ENCODE measurements at places on chromosomes 5 and 9. TPM values are rescaled to one million over a fixed set of nuclear protein-coding genes. Genes with fewer than 3 reads are reported as not detected.

The FAXDC2 gene
- 25.3 TPM for total RNA-seq

The FABP6 gene
- total RNA-seq, result not detected

- DNase-seq, result no peak
These were observed 9.4 kb upstream of the FGFR4 start for GRCh38 chr5:177077335-177077734.

DNA sequence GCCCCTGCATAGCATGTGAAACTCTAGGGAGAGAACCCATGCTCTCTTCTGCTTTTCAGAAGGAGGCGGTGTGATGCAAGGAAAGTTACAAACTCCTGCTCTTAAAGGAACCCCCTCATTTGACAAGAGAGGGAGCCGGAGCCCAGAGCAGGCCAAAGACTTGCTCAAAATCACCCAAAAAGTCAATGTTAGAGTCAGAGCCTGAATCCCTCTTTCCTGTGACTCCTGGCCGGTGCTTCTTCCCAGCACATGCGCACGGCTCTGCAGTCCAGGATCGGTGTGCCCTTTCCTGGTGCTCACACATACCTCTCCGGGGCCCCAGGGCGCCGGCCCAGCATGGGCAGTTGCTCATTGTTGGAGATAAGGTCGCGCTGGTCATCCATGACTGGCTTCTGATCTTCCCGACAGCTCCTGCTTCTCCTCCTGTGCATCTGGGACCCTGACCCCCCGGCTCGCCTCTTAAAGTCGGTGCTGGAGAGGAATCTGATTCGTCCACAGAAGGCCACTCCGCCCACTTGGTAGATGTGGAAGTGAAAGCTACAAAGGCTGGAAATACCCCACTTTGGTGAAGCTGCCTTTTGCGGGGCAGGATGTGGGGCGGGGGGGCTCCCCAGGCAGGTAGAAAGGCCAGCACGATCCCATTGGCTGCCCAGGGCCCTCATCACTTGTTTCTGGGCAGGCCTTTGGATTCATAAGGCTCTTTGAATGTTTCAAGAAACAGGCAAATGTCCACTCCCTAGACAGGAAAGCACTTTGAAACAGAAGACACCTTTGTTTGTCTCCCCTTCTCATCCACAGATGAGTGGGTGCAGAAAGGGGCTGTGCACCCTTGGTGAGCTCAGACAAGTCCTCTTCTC is at the start of gene CD74:
CD74 (minus strand) TSS at position 592 of the 857 bp plus-strand sequence; CDS start at position 431, 161 bp downstream.
- peak; percentile 93 for DNase-seq

GRCh38 chr5:7474821-7475403 is 79.0 kb downstream of the ADCY2 start:
- DNase-seq, result no peak

DNA sequence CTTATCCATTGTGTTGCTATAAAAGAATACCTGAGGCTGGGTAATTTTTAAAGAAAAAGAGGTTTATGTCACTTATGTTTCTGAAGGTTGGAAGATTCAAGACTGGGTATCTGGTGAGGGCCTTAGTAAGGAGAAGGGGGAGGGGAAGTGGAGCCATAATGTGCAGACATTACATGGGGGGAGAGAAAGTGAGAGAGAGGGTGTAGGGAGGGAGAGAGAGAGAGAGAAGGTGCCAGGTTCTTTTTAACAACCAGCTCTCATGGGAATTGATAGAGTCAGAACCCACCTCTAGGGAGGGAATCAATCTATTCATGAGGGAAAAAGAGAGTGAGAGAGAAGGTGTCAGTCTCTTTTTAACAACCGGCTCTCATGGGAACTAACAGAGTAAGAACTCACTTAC is 29.5 kb downstream of the SPEF2 start:
- DNase-seq, result no peak

DNA sequence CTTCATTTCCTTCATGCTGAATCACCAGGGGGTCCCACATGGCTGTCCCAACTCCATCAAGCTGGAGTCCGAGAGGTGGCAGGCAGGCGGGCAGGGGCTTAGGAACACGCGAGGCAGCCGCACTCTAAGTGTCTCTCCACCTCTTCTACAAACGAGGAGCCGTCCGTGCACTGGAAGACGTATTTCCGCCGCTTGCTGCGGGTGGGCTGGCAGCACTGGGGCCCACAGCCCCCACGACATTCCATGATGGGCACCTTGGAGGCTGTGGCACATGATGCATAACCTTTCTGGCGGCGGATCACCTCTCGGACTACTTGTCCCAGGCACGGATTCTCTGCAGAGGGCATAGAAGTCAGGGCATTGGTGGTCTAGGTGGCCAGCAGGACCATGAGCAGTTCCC is 87.2 kb upstream of the PANK3 start:
- no peak for DNase-seq

DNA sequence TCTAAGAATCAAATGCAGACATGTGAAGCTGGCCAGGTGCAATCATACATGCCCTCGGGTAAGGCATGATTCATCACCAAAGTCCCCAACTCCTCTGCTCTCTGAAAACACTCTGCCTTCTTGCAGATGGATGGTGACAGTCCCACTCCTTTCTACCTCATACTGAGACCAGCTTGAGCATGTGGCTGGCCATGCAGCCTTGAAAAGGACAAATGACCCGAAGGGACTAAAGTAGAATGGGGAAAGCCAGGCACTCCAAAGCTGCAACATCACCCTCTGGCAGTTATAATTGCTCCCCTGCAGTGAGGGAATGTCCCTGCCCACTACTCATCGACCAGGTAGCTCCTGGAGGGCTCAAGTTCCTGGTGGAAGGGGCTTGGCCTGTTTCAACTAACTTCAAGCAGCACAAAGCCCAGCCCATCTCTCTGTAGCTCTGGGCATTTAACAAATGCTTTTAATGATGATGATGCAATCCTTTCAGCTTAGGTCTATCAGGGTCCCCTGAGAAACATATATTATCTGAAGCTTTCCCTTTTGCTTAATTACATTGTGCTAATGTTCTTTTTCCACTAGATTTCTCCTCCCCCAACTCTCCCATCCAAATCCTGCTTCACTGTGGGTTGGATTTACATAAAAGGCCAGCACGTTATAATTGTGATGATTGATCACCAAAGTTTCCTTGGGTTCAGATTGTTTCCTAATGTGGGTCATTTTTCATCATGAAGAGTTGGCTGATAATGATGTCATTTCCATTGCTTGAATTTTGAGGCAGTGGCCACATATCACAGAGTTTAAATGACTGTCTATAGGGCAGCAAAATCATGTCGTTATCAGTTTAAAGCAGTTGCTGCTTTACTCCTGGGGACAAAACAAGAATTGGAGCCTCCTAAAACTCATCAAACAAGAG is 436.5 kb upstream of the SLC30A5 start:
- no peak for DNase-seq

DNA sequence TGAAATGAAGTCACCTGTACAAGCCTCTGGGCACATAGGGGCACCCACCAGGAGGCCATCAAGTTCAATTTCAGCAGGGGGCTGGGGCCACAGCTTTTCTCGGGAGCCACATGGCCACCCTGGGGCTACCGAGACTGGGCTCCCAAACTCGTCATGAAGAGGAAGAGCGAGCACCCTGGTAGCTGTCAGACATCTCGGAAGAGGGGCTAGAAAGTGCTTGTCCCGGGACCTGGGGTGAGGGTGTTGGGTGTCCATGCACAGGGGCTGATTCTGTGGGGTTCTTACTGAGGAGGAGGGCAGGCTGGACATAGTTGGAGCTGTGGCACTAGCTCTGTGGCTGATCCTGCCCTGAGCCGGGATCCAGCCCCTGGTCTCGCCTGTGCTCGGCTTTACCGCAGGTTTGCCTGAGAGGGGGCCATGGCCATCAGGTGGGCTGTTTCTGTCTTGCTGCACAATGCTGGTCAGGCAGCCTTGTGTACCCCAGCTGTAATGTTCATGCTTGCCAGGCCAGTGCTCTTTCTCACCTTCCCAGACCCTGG is 70.3 kb downstream of the PHF2 start:
- DNase-seq, result no peak

GRCh38 chr9:5554254-5554653 is 43.9 kb downstream of the PDCD1LG2 start:
- no peak for DNase-seq

Data from ascending aorta (tissue), 2 donors.